ENCODE measurements at places on chromosomes 16 and 17. TPM values are rescaled to one million over a fixed set of nuclear protein-coding genes. Genes with fewer than 3 reads are reported as not detected.

- H3K27me3 ChIP-seq, result peaks cover 21% of the 10 kb centered on the region
- no peak overlapping the region for H3K4me3 ChIP-seq
- no peaks in the 10 kb centered on the region for H3K36me3 ChIP-seq
These were observed 2.8 kb upstream of the ACSF3 start for GRCh38 chr16:89090669-89091426.

- no peak for DNase-seq
- 0 out of 2 replicates have a peak, but pooled peaks cover 9% of the 10 kb centered on the region for H3K27me3 ChIP-seq
- no peak overlapping the region for H3K27ac ChIP-seq
- no peaks in the 10 kb centered on the region for H3K4me1 ChIP-seq
These were observed 38.8 kb downstream of the SCPEP1 start for GRCh38 chr17:57016764-57017116.

DNA sequence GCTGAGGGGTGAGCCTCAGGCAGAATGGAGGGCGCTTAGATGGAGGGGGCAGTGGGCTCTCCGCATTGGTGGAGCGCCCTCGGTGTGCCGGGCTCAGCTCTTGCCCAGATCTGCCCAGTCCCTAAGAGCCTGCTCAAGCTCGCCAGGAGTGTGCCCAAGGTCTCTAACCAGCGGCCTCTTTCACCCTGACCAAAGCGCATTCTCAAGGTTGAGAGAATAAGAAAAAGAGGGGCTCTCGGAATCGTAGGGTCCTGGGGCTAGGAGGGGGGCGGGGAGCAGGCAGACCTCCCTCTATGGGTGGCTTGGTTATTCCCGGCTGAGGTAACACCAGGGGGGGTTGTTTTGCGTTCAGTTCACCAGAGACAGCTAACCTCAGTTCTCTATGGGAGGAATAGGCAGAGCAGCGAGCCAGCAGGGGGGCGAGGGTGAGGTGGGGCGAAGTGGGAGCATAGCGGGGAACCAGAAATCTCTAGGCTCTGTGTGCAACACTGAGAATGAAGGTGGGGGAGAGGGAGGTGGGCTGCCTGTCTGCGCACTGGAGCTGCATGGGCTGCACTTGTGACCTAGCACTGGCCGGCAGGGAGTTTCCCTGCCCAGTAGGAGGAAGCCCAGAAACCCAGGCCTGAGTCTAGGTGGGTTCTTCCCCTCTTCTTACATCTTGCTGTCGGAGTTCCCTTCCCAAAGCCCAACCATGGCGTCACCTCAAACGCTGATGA is 3.0 kb downstream of the TMEM132E start:
- peak; percentile 10 for DNase-seq
- no peak overlapping the region for H3K4me3 ChIP-seq
- H3K4me1 ChIP-seq, result peaks cover 17% of the 10 kb centered on the region

DNA sequence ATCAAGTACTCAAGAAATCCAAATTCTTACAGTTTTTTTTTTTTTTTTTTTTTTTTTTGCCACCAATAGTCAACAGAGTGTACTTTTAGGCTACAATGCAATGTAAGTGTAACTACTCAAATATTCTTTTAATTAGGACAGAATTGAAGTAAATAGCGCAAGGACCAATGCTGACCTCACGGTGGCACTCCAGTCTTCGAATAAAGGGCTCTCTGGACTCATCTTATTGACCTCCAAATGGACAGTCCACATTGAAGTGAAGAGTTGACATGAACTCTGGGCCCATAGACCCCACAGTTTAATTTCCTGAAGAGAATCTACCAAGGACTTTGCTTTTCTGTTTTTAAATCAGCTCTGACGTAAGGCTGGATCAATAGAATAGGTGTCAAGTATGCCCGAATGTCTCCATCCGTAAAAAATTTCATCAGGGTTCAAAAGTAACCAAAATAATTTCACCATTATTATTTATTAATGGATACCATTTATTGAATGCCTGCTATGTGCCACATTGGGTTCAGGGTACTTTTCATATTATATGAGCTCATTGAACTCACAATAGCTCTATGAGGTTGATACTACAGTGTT is 7.3 kb upstream of the DDX52 start:
- DNase-seq, result peak; percentile 75
- no peaks in the 10 kb centered on the region for H3K36me3 ChIP-seq
- no peak overlapping the region for H3K4me3 ChIP-seq

- no peaks in the 10 kb centered on the region for H3K4me1 ChIP-seq
- H3K27ac ChIP-seq, result no peak overlapping the region
- no peak overlapping the region for H3K4me3 ChIP-seq
- H3K36me3 ChIP-seq, result no peaks in the 10 kb centered on the region
- H3K27me3 ChIP-seq, result no peaks in the 10 kb centered on the region
These were observed 98.6 kb upstream of the PMFBP1 start for GRCh38 chr16:72270531-72270930.

DNA sequence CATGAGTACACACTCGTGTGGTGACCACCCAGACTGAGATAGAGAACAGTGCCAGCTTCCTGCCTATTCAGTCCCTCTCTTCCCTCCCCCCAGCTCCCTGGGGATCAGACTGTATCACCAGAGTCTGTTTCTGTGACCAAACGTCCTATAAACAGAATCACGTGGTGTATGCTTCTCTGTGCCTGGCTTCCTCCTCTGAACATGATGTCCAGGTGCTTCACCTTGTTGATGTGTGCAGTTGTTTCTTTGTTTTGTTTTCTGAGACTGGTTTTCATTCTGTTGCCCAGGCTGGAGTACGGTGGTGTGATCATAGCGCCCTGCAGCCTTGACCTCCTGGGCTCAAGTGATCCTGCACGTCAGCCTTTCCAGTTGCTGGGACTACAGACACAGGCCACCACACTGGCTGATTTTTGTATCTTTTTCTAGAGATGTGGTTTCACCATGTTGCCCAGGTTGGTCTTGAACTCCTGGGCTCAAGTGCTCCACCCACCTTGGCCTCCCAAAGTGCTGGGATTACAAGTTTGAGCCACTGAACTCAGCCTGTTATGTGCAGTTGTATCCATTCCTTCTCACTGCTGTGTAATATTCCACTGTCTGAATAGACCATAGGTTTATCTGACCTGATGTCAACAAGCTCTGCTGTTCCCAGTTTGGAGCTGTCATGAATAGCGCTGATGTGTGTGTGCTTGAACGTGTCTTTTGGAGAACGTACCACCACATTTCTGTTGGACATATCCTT is 28.9 kb upstream of the PRM1 start:
- no peaks in the 10 kb centered on the region for H3K36me3 ChIP-seq
- H3K4me3 ChIP-seq, result no peak overlapping the region
- H3K4me1 ChIP-seq, result peaks cover 20% of the 10 kb centered on the region
- H3K27ac ChIP-seq, result no peak overlapping the region
- no peak for DNase-seq
- no peaks in the 10 kb centered on the region for H3K27me3 ChIP-seq

CA7 gene
- not detected for polyA plus RNA-seq

NME1 gene
- 250 TPM for polyA plus RNA-seq

GRCh38 chr17:53058031-53058430 is 764.7 kb upstream of the KIF2B start:
- H3K4me1 ChIP-seq, result no peaks in the 10 kb centered on the region
- H3K4me3 ChIP-seq, result no peak overlapping the region
- DNase-seq, result no peak
- no peaks in the 10 kb centered on the region for H3K27me3 ChIP-seq
- no peak overlapping the region for H3K27ac ChIP-seq

GRCh38 chr16:23016368-23016767 is 132.9 kb downstream of the USP31 start:
- DNase-seq, result no peak
- H3K36me3 ChIP-seq, result no peaks in the 10 kb centered on the region
- no peaks in the 10 kb centered on the region for H3K27me3 ChIP-seq
- no peak overlapping the region for H3K27ac ChIP-seq

DNA sequence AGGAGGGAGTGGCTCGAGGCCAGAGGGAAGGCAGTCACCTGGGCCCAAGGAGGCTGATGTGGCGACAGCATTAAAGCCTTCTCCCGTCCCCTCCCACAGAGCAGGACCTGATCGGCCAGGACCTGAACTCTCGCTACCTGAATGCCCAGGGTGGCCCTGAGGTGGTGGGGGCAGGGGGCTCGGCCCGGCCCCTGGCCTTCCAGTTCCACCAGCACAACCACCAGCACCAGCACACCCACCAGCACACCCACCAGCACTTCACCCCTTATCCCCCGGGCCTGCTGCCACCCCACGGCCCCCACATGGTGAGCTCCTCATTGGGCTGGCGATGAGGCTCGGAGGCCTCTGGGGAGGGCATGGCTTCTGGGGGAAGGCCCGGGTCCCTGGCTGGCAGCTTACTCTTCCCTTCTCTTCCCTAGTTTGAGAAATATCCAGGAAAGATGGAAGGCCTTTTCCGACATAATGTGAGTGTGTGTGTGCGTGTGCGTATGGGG is 6.4 kb downstream of the FBRS start:
- H3K27ac ChIP-seq, result no peak overlapping the region
- H3K36me3 ChIP-seq, result peaks cover 17% of the 10 kb centered on the region
- H3K4me3 ChIP-seq, result no peak overlapping the region
- H3K4me1 ChIP-seq, result peaks cover 14% of the 10 kb centered on the region

UMOD gene
- not detected for polyA plus RNA-seq

MPO gene
- not detected for polyA plus RNA-seq

DNA sequence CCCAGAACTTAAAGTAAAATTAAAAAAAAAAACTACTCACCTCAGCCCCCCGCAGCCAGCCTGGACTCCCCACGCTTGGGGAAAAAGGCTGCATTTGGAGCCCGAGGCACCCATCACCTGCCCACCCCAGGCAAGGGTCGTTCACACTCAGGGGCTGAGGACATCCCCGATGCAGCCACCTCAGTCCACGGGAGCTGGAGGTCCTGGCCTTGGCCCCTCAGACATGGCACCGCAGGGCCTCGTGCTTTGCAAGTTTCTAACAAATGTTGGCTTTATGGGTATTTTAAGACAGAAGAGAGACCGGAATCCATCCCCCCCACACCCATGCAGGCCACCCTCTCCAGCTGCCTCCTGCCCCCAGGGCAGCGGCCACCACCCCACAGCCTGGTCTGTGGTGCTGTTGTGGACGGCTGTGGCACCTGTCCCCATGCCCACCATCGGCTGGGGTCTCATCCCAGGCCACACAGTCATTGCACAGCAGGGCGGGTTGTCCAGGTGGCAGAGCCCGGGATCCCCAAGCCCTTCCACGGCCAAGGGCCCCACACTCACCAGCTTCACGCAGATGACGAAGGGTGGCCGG is 116.4 kb upstream of the ZNF750 start:
- H3K27ac ChIP-seq, result no peak overlapping the region
- H3K4me1 ChIP-seq, result no peaks in the 10 kb centered on the region
- no peaks in the 10 kb centered on the region for H3K36me3 ChIP-seq
- no peak for DNase-seq

NAA60 gene
- polyA plus RNA-seq, result 51.3 TPM

DNA sequence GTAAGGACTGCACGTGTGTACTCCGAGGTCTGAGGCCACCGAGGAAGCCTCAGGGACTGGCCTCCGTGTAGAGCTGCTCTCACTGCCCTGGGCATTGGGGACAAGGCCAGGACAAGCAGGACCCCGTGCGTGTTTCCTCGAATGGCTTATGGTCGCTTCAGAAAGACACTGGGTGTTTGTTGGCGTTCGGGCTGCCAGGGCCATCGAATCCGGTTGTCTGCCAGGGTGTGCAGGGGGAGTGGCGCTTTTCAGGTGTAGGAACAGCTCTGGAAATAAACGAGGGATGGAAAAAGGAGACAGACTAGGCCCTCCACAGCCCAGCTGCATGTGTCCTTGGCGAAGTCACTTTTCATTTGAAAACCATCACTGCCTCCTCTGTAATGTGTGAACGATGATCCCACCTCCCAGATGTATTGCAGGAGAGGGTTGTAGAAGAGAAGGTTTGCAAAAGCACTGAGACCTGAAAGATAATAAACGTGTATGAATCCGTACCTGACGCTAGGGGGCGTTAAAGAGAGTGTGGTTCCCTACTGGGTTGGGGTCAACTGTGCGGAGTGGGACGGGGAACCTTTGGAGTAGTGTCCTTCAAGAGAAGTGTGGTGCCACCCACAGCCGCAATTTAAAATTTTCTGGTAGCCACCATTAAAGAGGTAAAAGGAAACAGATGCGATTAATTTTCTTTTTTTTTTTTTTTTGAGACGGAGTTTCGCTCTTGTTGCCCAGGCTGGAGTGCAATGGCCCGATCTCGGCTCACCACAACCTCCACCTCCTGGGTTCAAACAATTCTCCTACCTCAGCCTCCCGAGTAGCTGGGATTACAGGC is 2.1 kb upstream of the ZSCAN10 start:
- peak; percentile 61 for DNase-seq
- H3K36me3 ChIP-seq, result no peaks in the 10 kb centered on the region
- H3K4me1 ChIP-seq, result no peaks in the 10 kb centered on the region
- 0 out of 2 replicates have a peak, but pooled peaks cover 5% of the 10 kb centered on the region for H3K27me3 ChIP-seq
- H3K27ac ChIP-seq, result no peak overlapping the region

GRCh38 chr16:11784038-11784369 is 13.1 kb downstream of the ZC3H7A start:
- DNase-seq, result no peak
- H3K27me3 ChIP-seq, result no peaks in the 10 kb centered on the region
- H3K27ac ChIP-seq, result peak overlapping the region; percentile 68
- peaks cover 10% of the 10 kb centered on the region for H3K36me3 ChIP-seq
- H3K4me3 ChIP-seq, result peak overlapping the region; percentile 63
- peaks cover 37% of the 10 kb centered on the region for H3K4me1 ChIP-seq

ARRB2 gene
- polyA plus RNA-seq, result 3.7 TPM

- no peak overlapping the region for H3K4me3 ChIP-seq
- peaks cover 54% of the 10 kb centered on the region for H3K36me3 ChIP-seq
- no peaks in the 10 kb centered on the region for H3K27me3 ChIP-seq
These were observed 51.9 kb downstream of the ZZEF1 start for GRCh38 chr17:4090898-4091297.

DNA sequence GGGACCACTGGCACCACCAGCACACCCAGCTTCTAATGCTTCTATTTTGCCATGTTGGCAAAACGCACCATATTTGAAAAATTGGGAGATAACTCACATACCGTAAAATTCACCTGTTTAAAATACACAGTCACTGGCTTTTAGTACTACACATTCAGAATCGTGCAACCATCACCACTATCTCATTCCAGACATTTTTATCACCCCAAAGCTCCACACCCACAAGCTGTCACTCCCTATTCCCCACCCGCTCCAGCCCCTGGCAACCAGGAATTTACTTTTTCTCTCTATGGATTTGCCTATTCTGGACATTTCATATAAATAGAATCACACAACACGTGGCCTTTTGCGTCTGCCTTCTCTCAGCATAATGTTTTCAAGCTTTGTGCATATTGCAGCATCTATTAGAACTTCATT is 25.0 kb downstream of the PPL start:
- no peaks in the 10 kb centered on the region for H3K36me3 ChIP-seq
- no peaks in the 10 kb centered on the region for H3K27me3 ChIP-seq
- no peak overlapping the region for H3K4me3 ChIP-seq
- H3K27ac ChIP-seq, result no peak overlapping the region
- H3K4me1 ChIP-seq, result peaks cover 15% of the 10 kb centered on the region

- H3K4me3 ChIP-seq, result no peak overlapping the region
- no peaks in the 10 kb centered on the region for H3K4me1 ChIP-seq
- no peaks in the 10 kb centered on the region for H3K36me3 ChIP-seq
These were observed 228.4 kb downstream of the CPPED1 start for GRCh38 chr16:12575288-12575687.

DNA sequence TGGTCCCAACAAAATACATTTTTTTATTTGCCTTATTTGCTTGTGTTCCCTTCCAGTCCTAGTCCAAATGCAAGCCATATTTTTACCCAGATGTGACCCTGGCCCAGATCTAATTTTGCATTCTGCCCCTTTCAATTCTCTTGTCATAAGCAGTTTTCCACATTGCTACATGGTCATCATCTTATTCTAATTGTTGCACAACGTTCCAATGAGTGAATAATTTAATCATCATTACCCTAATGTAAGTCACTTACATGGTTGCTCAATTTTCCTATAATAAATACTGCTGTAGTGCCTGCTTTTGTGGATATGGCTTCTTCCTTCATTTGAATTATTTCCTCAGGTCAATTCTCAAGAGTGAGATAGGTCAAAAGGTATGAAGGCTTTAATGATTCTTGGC is 12.8 kb downstream of the RSAD1 start:
- H3K36me3 ChIP-seq, result no peaks in the 10 kb centered on the region
- H3K27ac ChIP-seq, result no peak overlapping the region
- no peaks in the 10 kb centered on the region for H3K27me3 ChIP-seq
- DNase-seq, result peak; percentile 40
- peaks cover 13% of the 10 kb centered on the region for H3K4me1 ChIP-seq
- H3K4me3 ChIP-seq, result no peak overlapping the region
